CD8-positive, alpha-beta memory T cell (primary cell): ENCODE measurements at places on chromosomes 1 and 21. TPM values are rescaled to one million over a fixed set of nuclear protein-coding genes. Genes with fewer than 3 reads are reported as not detected.

- no peak for DNase-seq
- no peaks in the 10 kb centered on the region for H3K27me3 ChIP-seq
- peaks cover 12% of the 10 kb centered on the region for H3K4me1 ChIP-seq
- no peak overlapping the region for H3K4me3 ChIP-seq
These were observed 6.2 kb downstream of the ERO1B start for GRCh38 chr1:236275586-236275985.

GRCh38 chr1:227754958-227755357, 19.7 kb downstream of the SNAP47 start:
- H3K4me3 ChIP-seq: no peak overlapping the region
- H3K4me1 ChIP-seq: no peaks in the 10 kb centered on the region
- H3K27ac ChIP-seq: no peak overlapping the region
- H3K27me3 ChIP-seq: no peaks in the 10 kb centered on the region

DNA sequence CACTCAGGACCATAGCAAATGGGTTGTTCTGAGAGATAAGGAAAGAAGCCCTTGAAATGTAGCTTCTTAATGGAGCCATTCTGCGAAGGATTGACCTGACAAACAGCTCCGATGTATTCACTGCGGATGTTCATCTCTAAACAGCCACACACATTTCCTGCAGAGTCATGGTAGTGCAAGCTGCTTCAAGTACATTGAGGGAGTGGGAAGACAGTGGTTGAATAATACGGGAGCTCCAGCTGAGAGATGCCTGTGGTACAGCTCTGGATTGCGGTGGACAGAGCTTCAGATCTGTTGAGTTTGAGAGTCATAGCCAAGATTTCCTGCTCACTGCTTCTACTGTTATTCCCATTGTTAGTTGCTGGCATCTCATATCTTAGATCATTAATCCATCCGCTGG, 86.6 kb downstream of the ZBTB18 start:
- H3K4me3 ChIP-seq: peak overlapping the region; percentile 27
- no peak for DNase-seq
- H3K36me3 ChIP-seq: no peaks in the 10 kb centered on the region
- no peak overlapping the region for H3K27ac ChIP-seq
- no peaks in the 10 kb centered on the region for H3K4me1 ChIP-seq

DNA sequence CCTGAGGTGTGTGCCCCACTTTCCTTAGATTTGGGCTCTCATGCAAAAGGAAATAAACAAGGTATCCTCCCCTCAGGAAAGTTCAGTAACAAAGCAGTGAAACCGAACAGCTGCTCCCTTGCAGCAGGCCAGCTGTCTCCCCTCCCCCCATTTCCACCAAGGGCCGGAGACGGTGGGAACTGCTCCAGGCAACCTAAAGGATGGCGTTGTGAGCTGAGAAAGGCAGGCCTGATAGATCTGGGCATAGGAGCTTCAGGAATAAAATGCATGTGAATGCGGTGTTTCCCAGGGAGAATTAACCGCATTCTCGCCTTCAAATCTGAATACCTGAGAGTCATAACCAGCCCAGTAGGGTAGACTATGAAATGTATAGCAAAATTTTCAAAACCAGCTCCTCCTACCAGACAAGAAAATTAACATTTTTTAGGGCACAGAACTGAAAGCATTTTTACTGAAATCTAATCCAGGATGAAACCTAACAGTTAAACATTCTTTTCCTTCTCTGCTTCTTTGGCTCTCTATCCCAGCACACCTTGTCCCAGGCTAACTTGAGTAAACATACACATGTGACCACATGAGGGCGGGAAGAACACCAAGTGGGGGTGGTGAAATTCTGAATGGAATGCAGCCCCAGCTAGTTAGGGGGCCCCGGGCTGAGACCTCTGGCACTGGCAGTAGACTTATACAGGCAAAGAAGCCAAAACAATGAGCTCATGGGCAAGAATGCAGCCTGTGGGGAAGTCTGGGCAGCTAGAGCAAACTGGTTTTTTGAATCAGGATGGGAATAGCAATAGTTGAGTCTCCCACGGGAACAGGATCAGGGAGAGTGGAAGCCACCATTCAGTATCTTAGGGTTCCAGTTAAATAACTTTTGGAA, 11.5 kb downstream of the MCL1 start:
- no peak for DNase-seq
- peak overlapping the region; percentile 59 for H3K4me3 ChIP-seq
- H3K36me3 ChIP-seq: peaks cover 5% of the 10 kb centered on the region
- peak overlapping the region; percentile 49 for H3K27ac ChIP-seq

- DNase-seq: no peak
- no peaks in the 10 kb centered on the region for H3K27me3 ChIP-seq
- no peak overlapping the region for H3K4me3 ChIP-seq
- H3K36me3 ChIP-seq: peaks cover 28% of the 10 kb centered on the region
- no peak overlapping the region for H3K27ac ChIP-seq
- H3K4me1 ChIP-seq: no peaks in the 10 kb centered on the region
These were observed 26.5 kb downstream of the TAF5L start for GRCh38 chr1:229599218-229599954.

DNA sequence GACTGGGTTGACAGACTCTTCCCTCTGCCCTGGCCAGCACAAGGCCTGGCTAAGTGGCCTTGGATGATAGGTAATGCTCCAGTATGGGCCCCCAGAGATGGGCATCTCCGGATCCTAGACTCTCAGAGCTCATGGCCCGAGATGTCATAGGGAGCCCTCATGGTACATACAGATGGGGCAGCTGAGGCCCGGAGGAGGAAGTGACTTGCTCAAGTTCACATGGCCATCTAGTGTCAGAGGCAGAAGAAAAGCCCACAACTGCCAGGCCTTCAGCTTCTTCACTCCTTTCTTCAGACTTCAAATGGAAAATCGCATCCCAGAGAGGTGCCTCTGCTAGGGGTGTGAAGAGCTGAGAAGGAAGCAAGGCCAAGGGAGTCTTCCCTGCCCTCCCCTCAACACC, 46.8 kb upstream of the SYNC start:
- DNase-seq: no peak
- no peaks in the 10 kb centered on the region for H3K27me3 ChIP-seq
- no peaks in the 10 kb centered on the region for H3K36me3 ChIP-seq
- no peak overlapping the region for H3K4me3 ChIP-seq
- H3K4me1 ChIP-seq: peaks cover 6% of the 10 kb centered on the region
- H3K27ac ChIP-seq: no peak overlapping the region

GRCh38 chr1:170682169-170682568, 18.2 kb downstream of the PRRX1 start:
- no peaks in the 10 kb centered on the region for H3K4me1 ChIP-seq
- H3K4me3 ChIP-seq: no peak overlapping the region
- H3K27ac ChIP-seq: no peak overlapping the region
- no peaks in the 10 kb centered on the region for H3K36me3 ChIP-seq

DNA sequence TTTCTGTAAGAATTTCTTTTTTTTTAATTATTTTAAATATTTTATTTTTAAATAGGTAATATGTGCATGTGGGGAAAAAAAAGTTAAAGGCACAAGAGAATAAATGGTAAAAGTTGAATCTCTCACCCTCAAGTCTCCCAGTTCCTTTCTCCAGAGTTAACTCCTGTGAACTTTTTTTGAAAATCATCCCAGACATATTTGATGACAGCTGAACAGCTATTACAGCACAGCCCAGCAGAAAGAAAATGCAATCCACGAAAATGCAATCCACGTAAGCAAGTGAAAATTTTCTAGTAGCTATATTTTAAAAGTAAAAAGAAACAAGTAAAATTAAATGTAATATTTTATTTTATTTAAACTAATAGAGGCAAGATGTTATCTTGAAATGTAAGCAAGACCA, 310.0 kb upstream of the RUNX1 start:
- no peak overlapping the region for H3K4me3 ChIP-seq
- H3K4me1 ChIP-seq: no peaks in the 10 kb centered on the region
- no peak for DNase-seq

GRCh38 chr21:38244885-38245869, 11.6 kb upstream of the KCNJ15 start:
- DNase-seq: no peak
- H3K27me3 ChIP-seq: no peaks in the 10 kb centered on the region
- no peak overlapping the region for H3K4me3 ChIP-seq
- H3K4me1 ChIP-seq: peaks cover 15% of the 10 kb centered on the region

GRCh38 chr21:29430576-29430975, 131.9 kb downstream of the BACH1 start:
- H3K27me3 ChIP-seq: no peaks in the 10 kb centered on the region
- H3K4me3 ChIP-seq: no peak overlapping the region
- no peaks in the 10 kb centered on the region for H3K36me3 ChIP-seq
- H3K27ac ChIP-seq: no peak overlapping the region

The RIIAD1 gene
- total RNA-seq: not detected

The TNFRSF18 gene
- total RNA-seq: 97.1 TPM

The BCAN gene
- not detected for total RNA-seq

The SLC6A9 gene
- 7.3 TPM for total RNA-seq
